Stimulated activated memory B cell treated with anti-CD40 and anti-IgM and Interleukin-4, amounts not matched to agents 10 μg/mL and 1 μg/mL and 100 μg/mL, for 72 hours (primary cell): ENCODE measurements at places on chromosomes 5 and 9.

- ATAC-seq = no peak
Observed at GRCh38 chr5:6745706-6746222, 32.5 kb downstream of the TENT4A start.

DNA sequence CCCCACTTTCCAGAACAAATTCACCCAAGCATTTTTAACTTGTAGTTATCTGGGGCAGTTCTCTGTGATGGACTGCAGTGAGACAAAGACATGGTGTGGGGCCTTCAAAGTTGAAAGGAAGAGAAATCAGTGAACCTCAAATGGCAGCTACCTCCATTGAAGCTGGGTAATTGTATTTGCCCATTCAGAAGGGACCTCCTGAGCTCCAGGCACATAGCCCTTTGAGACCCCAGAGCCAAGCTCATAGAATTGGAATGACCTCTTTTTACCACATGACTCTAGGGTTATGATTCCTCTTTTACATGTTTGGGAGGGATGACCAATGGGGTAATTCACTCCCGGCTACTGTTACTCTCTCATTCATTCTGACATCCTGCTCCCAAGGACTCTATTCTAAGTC lies 368.4 kb upstream of the ITGA1 start:
- ATAC-seq = no peak

- no peak for ATAC-seq
Observed at GRCh38 chr9:82903503-82903902, 159.4 kb downstream of the RASEF start.

GRCh38 chr9:130239741-130240241 lies 25.8 kb upstream of the HMCN2 start:
- ATAC-seq = peak; percentile 93

GRCh38 chr5:151047814-151048425 lies 27.5 kb downstream of the GPX3 start:
- ATAC-seq = peak; percentile 68

DNA sequence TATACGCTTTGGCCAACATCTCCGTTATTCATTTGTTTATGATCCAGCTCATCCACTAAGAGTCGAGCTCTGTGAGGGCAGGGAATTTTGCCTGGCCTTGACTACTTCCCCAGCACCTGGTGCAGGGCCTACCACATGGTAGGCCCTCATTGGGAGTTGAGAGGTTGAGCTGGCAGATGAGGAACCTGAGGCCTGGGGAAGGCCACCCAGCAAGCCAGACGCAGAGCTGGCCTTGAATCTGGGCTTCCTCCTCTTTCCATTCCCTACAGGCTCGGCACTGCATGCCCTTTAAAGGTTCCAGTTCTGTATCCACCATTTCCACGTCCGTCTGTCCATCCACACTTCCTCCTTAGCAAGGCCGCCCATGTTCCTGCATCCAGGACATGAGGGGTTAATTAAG lies 24.2 kb downstream of the KCNMB1 start:
- no peak for ATAC-seq

- no peak for ATAC-seq
Observed at GRCh38 chr5:57650360-57651069, 167.9 kb upstream of the ACTBL2 start.

GRCh38 chr9:89377411-89377810 lies 59.1 kb downstream of the SECISBP2 start:
- no peak for ATAC-seq

DNA sequence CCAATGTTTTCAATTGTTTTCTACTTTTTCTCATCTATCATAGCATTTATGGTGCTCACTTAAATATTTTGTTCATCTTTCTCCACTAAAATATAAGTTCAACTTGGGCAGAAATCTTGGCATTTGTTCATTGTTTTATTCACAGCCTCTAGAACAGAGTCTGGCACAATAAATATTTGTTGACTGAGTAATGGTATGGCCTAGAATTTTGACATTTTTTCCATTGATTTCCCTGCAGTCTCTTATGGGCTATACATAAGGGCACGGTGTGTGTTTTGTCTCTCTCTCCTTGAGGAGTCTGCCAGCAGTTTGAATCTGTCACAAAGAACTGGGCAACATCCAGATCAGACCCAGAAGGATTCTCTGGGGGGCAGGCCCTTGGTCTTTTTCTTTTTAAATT lies 379.7 kb downstream of the TMEM38B start:
- ATAC-seq = no peak

DNA sequence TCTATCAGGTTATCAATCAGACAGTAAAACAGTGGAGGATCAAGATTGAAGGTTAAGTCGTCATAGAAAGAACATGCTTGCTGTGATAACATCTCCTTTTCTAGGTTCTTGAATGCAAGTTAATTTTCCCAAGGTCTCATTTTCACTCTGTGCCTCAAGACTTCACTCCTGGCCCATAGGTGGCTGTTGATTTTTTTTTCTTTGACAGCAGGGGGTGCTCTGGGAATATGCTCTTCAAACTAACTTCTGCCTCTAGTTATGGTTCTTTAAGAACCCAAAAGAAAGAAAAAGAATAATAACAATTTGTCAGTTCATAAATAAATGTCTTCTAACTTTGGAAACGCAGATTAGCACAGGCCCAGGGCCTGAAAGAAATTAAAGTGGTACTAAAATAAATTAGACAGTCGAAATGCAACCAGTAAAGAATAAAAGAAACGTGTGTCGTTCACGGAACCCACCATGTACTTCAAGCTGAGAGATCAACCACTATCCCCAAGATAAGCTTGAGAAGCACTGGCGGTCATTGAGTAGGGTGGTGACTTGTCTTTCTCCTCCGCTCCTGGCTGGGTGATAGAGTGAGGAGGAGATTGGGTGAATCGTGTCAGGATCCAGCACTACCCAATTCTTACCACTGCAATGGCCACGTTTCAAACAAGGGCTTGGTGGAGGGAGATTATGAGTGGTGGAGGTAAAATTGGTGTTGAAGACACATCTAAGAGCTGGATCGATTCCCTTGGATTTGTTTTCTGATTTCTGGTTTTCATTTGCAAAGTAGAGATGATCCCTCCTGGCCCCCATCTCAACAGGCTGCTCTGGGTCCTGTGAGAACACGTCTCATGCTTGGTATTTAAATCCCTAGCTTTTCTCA lies 93.4 kb upstream of the IRX4 start:
- no peak for ATAC-seq

DNA sequence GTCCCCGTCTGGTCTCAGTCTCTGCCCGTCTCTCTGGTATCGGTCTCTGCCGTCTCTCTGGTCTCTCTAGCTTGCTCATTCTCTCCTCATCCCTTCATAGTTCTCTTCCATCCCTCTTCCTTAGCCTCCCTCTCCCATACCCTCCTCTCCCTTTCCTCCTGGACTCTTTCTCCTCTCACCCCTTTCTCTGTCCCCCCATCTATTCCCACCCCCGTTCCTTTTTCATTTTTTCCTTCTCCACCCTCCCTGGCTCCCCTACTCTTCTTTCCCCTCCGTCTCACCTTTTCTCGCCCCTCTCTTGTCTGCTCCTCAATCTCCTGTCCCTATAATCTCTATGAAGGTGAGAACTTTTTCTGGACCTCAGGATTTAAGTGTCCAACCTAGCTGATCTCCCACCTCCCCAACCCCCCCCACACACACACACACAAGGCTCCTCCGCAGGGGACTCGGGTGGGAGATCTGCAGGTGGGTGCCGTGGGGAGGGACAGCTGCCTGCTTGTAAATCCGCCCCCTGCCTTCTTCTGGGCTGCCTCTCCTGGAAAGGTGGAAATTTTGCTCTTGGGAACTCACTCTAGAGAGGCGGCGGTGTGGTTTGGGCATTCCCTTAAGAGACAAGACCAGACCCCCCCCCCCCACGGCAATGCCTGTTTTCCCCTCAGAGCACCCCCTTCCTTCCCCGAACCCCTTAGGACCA lies 953 bp downstream of the UBE2QL1 start:
- no peak for ATAC-seq

GRCh38 chr9:34686732-34687131 lies 4.3 kb downstream of the CCL19 start:
- no peak for ATAC-seq

GRCh38 chr9:116168231-116168630 lies 14.6 kb downstream of the PAPPA start:
- no peak for ATAC-seq
